GM23248 (cell line): ENCODE measurements at places on chromosomes 3 and 15.

DNA sequence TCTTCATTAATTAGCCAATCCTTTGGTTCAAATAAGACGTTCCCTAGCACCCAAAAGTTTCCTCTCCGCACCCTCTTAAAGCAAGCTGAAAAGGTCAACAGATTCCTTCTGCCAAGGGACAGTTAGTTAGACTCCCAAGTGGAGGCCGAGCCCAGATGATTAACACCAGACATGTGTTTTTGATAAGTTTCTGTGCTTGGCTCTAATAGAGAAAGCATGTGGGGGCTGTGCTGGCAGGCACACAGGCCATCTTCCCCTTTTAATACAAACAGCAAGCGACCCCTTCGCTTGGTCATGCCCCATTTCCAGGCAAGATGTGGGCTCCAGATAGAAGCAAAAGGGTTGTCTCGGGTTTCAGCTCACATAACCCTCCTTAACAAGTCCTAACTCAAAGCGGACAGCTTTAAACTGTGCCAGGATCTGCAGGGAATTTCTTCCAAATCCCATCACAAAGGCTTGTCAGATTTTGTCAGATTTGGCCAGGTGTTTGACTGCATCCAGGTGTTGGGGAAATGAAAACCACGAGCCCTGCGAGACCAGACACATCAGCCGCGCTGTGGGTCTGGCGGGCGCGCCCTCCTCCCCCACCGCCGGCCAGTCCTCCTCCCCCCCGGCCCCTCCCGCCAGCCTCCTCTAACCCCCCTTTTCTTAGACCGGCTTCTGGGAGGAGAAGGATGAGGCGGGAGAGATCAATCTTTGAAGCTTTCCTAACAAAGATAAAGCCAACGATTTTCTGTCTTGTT lies 3.3 kb downstream of the HES1 start:
- peak overlapping the region; percentile 93 for H3K27ac ChIP-seq
- no peaks in the 10 kb centered on the region for H3K27me3 ChIP-seq
- peak; percentile 88 for DNase-seq

DNA sequence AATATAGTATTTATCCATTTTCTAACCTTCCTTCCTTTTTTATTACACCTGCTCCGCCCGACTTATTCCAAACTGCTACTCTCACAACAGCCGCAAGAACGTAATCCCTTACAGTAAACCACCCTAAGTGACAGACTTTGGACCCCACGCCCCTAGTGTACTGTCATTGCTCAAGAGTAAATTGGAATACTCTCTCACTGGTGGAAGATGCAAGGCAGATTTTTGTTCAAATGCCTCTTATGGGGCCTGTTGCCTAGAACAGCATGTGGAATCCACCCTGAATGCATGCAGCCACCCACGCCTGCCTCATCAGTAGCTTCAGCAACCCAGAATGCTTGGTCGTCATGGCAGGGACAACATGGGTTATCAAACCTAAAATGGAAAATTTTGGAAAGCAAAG lies 226.2 kb upstream of the ST8SIA2 start:
- DNase-seq = no peak
- H3K4me3 ChIP-seq = no peak overlapping the region
- H3K36me3 ChIP-seq = no peaks in the 10 kb centered on the region
- H3K27ac ChIP-seq = no peak overlapping the region

DNA sequence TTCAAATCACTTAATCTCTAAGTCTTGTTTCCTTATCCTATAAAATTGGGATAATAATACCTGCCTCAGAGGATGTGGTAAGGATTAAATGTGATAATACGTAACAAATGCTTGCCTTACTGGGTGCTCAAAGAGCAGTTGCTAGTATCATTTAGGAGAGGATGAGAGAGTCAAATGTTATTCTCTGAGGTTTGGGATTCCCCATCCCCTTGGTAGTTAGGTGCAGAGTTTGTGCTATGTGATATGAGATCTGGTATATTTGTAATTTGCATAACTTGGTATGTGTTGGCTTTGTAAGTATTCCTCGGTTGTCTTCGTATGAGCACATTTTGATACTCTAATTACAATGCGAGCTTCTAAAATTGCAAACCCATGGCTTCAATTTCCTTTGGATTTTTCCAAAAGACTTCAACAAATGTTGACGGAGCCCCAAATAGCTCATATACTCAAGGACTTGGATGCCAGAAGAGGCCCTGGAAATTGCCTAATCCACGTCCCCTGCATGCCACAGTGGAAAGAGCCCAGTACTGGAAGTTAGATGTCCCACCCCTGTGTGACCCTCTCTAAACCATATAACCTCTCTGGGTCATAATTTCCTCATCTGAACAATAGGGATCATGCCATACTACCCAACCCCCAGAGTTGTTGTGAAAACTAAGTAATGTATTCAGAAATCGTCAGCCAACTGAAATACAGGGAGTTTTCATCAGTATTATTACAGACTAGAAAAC lies 85.0 kb downstream of the FBN1 start:
- peaks cover 25% of the 10 kb centered on the region for H3K36me3 ChIP-seq
- H3K4me1 ChIP-seq = peaks cover 95% of the 10 kb centered on the region
- 0 out of 2 replicates have a peak overlapping the region, but pooled peaks have one; percentile 4 for H3K4me3 ChIP-seq
- H3K27me3 ChIP-seq = no peaks in the 10 kb centered on the region
- peak overlapping the region; percentile 92 for H3K27ac ChIP-seq
- peak; percentile 51 for DNase-seq

- no peaks in the 10 kb centered on the region for H3K4me1 ChIP-seq
- no peaks in the 10 kb centered on the region for H3K36me3 ChIP-seq
- no peak overlapping the region for H3K27ac ChIP-seq
Measured at GRCh38 chr3:70247955-70248354, 64.5 kb downstream of the MDFIC2 start.

DNA sequence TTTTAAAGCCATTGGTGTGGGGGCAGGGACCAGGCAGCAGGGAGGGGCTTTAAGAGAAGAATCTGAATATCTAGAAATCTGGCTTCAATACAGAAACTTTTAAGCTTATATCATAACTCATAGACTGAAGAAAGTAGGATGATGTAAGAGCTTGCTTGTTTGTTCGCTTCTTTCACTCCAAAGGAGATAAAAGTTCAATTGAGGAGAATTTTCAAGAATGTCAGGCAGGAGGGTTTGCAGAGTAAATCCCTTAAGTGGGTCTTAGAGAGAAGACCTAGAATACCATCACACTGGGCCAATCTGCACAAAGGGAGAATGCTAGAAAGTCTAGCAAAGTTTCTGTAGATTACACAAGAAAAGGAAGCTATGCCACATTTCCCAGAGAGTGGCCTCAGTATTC lies 4.1 kb upstream of the HLTF start:
- no peak for DNase-seq
- H3K27ac ChIP-seq = no peak overlapping the region
- H3K4me1 ChIP-seq = no peaks in the 10 kb centered on the region
- H3K27me3 ChIP-seq = no peaks in the 10 kb centered on the region
- H3K4me3 ChIP-seq = no peak overlapping the region
- H3K36me3 ChIP-seq = no peaks in the 10 kb centered on the region

- H3K36me3 ChIP-seq = no peaks in the 10 kb centered on the region
- no peaks in the 10 kb centered on the region for H3K27me3 ChIP-seq
- no peak overlapping the region for H3K4me3 ChIP-seq
Measured at GRCh38 chr3:100048248-100048647, 66.1 kb downstream of the FILIP1L start.

- no peak overlapping the region for H3K27ac ChIP-seq
- no peak overlapping the region for H3K4me3 ChIP-seq
- no peaks in the 10 kb centered on the region for H3K4me1 ChIP-seq
- no peak for DNase-seq
- no peaks in the 10 kb centered on the region for H3K36me3 ChIP-seq
- H3K27me3 ChIP-seq = no peaks in the 10 kb centered on the region
Measured at GRCh38 chr3:66527246-66527645, 26.4 kb upstream of the LRIG1 start.

DNA sequence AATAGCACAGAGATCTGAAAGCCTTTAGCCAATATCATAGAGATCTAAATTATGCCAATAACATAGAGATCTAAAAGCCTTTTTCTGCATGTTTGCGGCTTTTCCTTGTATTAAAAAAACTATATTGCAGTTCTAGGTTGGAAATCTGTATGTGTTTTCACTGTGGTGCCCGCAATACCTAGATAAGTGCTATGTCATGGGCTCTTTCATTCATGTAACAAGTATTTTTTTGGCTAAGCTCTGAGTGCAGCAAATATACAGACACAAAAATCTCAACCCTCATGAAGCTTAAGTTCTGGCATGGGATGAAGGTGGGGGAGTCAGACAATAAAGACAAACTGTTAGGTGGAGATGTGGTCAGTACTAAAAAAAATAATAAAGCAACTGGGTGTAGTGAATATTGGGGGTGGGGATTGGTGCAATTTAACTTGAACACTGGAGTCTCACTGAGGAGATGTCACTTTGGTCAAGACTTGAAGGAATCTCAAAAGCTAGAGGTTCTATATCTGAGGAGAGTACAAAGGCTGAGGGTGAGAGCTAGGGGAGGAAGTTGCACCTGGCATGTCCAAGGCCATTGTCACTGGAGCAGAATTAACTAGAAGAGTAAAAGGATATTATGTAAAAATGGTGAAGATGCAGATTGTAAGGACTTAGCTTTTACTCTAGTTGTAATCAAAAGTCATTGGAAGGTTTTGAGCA lies 973 bp downstream of the BUB1B start:
- no peak overlapping the region for H3K27ac ChIP-seq
- no peaks in the 10 kb centered on the region for H3K36me3 ChIP-seq
- no peaks in the 10 kb centered on the region for H3K27me3 ChIP-seq
- H3K4me3 ChIP-seq = peak overlapping the region; percentile 100
- no peak for DNase-seq

DNA sequence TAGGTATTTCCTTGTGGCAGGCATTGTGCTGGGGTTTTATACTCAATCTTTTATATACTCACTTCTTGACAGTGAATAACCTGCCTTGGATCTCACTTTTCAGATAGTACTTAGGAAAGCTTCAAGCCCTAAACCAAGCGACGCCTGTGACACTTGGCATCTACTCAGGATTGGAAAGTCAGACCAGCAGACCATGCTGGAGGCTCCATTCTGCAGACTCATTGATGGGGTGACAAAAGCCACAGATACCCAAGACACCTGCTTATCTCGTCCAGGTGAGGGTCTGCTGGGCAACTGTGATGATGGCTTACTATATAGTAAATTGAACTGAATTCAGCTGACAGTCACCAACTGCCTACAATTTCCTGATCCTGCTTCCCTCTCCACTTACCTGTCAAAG lies 79.4 kb upstream of the MRPS22 start:
- H3K36me3 ChIP-seq = no peaks in the 10 kb centered on the region
- H3K4me1 ChIP-seq = no peaks in the 10 kb centered on the region
- H3K4me3 ChIP-seq = no peak overlapping the region
- no peak for DNase-seq
- H3K27ac ChIP-seq = no peak overlapping the region

DNA sequence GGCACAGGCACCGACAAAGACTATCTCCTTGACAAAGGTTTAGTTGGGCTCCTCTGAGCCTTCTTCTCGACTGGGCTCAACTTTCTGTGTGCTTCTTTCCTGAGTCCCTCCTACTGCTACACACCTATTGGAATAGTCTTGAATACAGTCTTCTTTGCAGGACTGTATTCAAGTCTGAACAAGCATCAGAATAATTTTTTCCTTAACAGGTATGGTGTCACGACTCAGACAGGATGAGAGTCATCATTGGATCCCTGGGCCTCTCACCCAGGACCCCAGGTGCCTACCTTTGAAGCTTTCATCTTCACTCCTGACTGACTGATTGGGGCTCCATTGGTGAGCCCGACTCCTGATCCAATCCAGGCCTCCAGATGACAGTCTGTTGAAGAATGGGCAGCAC lies 66.3 kb downstream of the CRYGS start:
- no peak for DNase-seq
- no peak overlapping the region for H3K4me3 ChIP-seq
- no peaks in the 10 kb centered on the region for H3K4me1 ChIP-seq
- H3K27me3 ChIP-seq = peaks cover 4% of the 10 kb centered on the region

- DNase-seq = no peak
- H3K4me3 ChIP-seq = no peak overlapping the region
- H3K27me3 ChIP-seq = peaks cover 11% of the 10 kb centered on the region; the same call in 1 of the 2 replicates
Measured at GRCh38 chr3:169624533-169624972, 39.0 kb downstream of the MECOM start.

DNA sequence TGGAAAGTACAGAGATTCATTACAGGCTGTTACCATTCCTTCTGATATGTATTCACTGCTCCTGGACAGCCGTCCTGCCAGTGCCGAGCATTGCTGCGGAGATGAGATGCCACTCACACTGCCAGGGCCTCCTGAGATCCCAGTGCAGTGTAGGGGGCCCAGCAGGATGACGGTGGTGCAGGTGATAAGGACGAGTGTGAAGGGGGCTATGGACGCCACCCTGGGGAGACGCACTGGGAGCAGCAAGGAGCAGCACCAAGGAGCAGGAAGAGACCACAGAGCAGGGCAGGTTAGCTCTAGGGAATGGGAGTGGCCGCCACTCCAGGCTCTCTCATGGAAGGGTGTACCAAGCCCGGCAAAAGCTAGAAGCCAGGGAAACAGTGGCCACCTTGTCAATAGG lies 4.0 kb upstream of the KLF15 start:
- H3K4me3 ChIP-seq = no peak overlapping the region
- peaks cover 37% of the 10 kb centered on the region for H3K27me3 ChIP-seq
- DNase-seq = no peak
- no peaks in the 10 kb centered on the region for H3K36me3 ChIP-seq

GRCh38 chr3:46393011-46393410 lies 13.9 kb downstream of the CCR5AS start:
- H3K27me3 ChIP-seq = peaks cover 31% of the 10 kb centered on the region
- no peak overlapping the region for H3K27ac ChIP-seq
- H3K36me3 ChIP-seq = no peaks in the 10 kb centered on the region
- no peak overlapping the region for H3K4me3 ChIP-seq
- no peak for DNase-seq
